ENCODE measurements at places on chromosomes 1 and 21.

- no peak for DNase-seq
Observed at GRCh38 chr1:89466307-89466930, 58.2 kb upstream of the LRRC8B start.

GRCh38 chr1:205680073-205680851 is at the start of gene SLC45A3:
Gene SLC45A3 (minus strand): TSS chr1:205680509. CDS start chr1:205664656, 15,853 bp downstream.
- no peak for DNase-seq

- DNase-seq: no peak
Observed at GRCh38 chr1:185731446-185731845, 2.7 kb upstream of the HMCN1 start.

GRCh38 chr1:219587801-219588561 is 24.9 kb downstream of the ZC3H11B start:
- DNase-seq: peak; percentile 71

DNA sequence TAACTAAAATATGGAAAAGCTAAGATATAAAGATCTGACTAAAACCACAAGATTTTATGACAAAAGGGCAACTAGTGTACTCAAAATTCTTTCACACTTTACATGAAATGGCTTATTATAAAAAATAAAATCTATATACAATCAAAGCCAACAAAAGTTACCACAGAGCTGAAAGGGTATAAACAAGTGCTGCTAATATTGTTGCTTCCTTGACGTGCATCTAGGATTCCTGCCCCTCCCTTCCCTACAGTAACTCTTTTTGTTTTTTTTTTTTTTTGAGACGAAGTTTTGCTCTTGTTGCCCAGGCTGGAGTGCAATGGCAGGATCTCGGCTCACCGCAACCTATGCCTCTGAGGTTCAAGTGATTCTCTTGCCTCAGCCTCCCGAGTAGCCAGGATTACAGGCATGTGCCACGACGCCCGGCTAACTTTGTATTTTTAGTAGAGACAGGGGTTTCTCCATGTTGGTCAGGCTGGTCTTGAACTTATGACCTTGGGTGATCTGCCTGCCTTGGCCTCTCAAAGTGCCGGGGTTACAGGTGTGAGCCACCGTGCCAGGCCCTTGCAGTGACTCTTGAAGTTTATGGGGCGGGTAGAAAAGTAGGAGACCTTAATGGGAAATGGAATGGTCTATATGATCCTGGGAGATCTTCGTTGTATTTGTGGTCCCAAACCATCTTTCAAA is 4.5 kb downstream of the SRSF4 start:
- no peak for DNase-seq

DNA sequence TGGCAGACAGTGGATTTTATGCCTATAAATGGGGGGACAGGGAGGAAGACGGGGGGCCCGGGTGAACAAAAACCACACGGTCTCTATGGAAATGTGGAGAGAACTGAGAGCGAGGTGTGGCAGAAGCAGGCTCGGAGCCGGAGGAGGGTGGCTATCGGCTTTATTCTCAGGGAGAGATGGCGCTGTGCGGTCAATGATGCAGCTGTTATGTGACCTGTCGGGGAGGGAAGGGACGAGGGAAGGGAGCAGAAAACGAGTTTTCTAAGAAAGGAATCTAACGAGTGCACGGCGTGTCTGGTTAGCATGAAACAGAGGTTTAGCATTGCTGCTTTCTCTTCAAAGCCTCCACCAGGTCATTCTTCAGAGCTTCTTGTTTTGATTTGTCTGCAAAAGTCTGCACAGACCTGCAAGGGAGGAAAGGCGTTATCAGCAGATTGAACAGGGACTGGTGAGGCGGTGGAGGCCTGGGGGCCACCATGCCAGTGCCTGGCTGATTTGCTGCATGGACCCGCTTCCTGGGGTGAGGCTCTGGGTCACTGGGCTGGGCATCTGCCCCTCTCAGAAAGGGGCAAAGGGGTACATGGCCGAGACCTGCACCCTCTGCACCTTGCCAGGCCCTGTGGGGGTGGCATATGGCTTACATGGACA is 27.2 kb downstream of the SLC66A1 start:
- DNase-seq: no peak

DNA sequence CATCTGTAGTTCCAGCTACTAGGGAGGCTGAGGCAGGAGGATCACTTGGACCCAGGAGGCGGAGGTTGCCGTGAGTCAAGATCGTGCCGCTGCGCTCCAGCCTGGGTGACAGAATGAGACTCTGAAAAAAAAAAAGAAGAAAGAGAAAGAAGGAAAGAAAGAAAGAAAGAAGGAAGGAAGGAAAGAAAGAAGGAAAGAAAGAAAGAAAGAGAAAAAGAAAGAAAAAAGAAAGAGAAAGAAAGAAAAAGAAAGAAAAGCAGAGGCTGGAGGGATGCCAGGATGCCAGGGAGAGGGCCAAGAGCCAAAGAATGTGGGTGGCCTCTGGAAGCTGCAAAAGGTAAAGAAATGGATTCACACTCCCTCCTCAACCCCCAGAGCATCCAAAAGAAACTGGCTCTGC is 8.2 kb upstream of the KCNE2 start:
- no peak for DNase-seq

All from iris pigment epithelial cell (primary cell).